Neural crest cell (in vitro differentiated cells): ENCODE measurements at places on chromosomes 3 and 15. TPM values are rescaled to one million over a fixed set of nuclear protein-coding genes. Genes with fewer than 3 reads are reported as not detected.

- no peak for DNase-seq
Measured at GRCh38 chr15:31275331-31276262, 51.0 kb upstream of the KLF13 start.

- no peak for DNase-seq
Measured at GRCh38 chr15:96261575-96262034, 68.9 kb upstream of the NR2F2 start.

DNA sequence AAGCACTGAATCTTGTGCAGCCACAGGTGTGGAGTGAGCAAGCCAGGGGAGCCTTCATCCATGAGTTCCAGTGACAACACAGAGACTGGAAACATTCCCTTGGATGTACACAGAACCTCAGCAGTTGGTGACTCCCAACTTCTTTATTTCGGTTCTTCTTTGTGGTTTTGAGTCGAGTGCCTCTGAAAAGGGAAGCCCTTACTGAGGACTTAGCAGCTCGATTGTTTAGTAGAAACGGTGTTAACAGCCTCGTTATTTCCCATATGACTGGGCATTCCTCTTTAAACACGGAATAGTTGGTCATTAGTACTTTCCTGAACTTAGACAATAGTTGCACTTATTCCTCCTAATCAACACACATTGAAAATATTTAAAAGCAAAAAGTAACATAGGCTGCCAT lies 7.7 kb downstream of the SLCO3A1 start:
- DNase-seq, result no peak

Gene TEX55
- not detected in 2 replicates for total RNA-seq

DNA sequence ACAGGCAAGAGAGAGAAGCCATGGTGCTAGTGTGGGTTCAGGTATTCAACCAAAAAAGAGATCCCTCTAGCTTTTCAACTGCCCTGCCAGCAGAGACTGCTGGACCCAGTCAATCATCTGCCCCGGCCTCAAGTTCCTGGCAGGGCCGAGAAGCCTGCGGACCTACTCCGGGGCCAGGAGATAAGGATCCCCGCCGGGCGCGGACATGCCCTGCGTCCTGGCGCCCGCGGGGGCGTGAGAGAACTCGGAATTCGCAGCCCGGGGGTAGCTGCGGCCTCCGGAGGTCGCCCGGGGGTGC lies 821 bp upstream of the MAGI1 start:
- DNase-seq, result peak; percentile 23

Gene CEP19
- total RNA-seq, result 5.8 and 6.3 TPM in 2 replicates

Gene OCA2
- 0.11 and 0.19 TPM in 2 replicates for total RNA-seq

Gene XCR1
- not detected in 2 replicates for total RNA-seq

- no peak for DNase-seq
Measured at GRCh38 chr3:154013736-154014135, 107.5 kb upstream of the ARHGEF26 start.

Gene FSIP1
- 6.8 and 8.1 TPM in 2 replicates for total RNA-seq

DNA sequence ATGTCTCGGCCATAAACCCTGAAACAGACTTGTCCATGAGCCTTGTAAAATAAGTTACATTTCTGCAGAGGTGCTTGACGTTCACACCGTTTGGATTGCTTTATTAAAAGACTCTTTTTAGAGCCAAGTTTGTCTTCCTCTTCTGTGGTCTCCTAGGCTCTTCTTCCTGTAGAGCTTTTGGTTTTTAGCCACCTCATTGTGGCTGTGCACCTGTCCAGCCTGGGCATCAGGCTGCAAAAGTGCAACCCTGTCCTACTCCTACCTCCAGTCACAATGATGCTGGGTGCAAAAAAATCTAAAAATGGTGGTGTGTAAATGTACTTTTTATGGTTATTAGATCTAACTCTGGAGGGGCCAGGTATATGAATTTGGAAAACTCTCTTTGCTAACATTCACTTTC lies 2.8 kb upstream of the RIOX2 start:
- no peak for DNase-seq

DNA sequence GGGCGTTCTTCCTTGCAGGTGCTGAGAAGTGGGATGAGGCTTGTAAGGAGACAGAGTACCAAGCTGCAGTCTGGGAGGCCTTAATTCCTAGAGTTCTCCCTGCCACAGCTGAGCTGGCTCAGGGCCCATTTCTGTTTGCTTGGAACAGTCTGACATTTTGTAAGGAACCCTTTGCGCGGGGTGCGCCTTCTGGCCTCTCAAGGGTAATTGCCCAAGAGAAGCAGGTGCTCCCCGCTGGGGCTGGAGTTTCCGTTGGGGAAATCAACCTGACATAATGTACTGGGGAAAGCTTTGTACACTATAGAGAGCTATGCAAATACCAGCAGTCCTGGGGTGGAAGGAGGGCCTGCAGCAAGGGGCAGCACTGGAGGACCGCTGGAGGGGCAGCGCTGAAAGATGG lies 83.6 kb downstream of the HMG20A start:
- DNase-seq, result no peak

DNA sequence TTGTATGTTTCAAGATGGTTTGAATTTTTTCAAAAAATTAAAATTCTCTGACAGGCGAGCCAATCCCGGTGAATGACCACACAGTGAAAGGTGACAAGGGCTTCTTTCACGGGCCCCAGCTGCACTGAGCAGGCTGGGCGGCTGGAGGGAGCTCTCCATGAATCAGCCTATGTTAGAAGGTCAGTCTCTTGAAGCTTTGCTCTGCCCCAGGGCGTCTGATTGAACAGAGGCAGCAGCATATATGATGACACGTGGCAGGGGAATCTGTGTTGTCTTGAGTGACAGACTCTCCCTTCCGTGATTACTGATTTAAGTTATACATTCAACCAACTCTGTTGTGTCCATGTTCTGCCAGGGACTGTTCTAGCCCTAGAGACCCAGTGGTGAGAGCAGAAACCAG lies 51.5 kb downstream of the ISG20 start:
- no peak for DNase-seq

Gene ARNT2
- total RNA-seq, result 57.1 and 58.3 TPM in 2 replicates

DNA sequence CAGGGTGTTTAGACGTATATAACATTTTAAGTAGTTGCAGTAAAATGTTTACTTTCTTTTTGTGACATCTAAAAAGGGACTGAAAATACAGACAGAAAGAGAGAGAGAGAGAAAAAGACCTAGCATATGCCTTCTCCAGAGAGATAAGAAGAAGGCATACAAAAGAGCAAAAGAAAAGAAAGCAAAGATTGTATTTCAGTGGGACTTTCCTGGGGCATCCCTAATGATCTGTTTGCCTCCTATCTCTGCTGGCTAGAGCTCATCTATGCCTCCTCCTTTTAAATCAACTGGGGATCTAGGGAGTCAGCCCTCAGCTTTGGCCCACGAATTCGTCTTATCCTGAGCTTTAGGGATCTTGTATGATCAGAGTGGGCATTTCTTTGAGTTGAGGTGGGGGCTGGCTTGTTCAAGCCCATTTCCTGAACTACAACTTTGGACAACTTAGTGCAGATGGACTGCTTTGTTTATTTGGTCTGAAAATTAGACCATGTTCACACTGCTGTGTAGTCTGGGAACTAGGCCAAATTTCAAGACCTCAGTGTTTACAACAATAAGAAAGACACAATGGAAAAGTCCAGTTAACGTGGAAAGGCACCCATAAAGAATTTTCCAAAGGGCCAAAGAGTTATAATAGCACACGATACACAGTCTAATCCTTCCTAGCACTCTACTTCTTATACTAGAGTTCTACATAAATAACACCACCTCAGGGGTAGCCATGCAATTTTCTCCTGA lies 61.0 kb downstream of the ATP8B4 start:
- DNase-seq, result no peak

DNA sequence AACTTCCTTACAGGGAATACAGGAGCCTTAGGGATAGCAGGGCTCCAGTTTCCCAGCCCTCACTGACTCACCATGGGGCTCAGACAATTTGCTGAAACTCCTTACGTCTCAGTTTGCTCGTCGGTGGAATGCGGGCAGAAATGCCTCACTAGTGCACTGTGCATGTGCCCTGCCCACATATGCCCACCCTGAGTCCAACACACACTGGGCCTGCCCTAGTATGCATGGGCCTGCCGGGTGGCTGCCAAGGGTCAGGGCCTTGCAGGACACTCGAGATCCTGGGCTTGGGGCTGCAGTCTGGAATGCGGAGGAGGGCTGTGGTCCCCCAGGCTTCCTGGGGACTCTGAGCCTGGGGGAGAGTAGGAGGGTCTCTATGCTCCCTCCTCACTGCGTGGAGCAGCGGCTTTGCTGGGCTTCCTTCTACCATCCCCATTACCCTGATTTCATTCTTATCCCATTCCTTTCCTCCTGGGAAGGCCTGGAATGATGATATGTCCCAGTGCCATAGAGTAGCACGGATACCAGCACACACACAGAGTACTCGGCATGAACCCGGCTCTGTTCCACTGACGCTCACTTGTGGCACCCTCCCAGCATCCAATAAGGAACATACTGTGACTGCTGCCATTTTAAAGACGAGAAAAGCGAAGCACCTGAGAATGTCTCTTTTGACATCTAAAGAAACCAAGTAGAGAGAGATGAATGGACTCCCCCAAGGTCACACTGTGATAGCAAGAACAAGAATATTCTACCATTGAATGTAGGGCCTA lies 124.2 kb downstream of the ASB7 start:
- no peak for DNase-seq

DNA sequence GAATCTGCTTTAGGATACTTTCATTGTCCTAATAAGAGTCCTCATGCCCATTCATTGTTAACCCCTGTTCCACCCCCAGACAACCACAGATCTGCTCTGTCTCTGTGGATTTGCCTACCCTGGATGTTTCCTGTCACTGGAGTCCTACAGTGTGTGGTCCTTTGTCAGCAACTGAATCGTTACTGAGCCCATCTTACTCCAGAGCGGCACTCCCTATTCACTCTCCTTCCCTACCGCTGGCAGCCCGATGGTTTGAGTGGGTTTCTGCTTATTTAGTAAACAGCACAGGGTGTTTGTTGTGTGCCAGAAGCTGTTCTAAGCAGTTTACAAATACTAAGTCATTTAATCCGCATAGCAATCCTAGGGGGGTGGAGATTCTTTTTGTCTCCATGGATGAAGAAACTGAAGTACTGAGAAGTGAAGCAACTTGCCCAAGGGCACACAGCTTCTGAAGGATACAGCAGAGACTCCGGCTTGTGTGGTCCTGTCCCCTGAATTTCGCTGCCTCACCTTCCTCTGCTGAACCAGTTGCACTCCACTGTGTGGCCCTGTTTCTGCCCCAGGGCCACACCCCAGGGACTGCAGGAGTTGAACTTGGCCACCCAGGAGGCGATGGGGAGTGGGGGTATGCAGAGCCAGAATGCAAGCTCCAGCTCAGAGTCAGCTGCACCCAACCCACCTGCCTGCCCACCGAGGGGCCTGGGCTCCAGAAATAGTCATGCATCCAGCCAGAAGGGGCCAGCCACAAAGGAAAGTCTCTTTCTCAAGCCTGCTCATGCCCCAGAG lies 56.5 kb upstream of the SLC6A1 start:
- no peak for DNase-seq

- DNase-seq, result no peak
Measured at GRCh38 chr3:89043406-89043932, 64.0 kb upstream of the EPHA3 start.

- DNase-seq, result no peak
Measured at GRCh38 chr3:31077021-31077601, 182.7 kb upstream of the GADL1 start.

- DNase-seq, result peak; percentile 65
Measured at GRCh38 chr3:52004163-52004787, 8.6 kb upstream of the RPL29 start.

Gene FGF12
- total RNA-seq, result 3.0 and 4.0 TPM in 2 replicates

- no peak for DNase-seq
Measured at GRCh38 chr3:147797095-147797494, 387.9 kb downstream of the ZIC1 start.

DNA sequence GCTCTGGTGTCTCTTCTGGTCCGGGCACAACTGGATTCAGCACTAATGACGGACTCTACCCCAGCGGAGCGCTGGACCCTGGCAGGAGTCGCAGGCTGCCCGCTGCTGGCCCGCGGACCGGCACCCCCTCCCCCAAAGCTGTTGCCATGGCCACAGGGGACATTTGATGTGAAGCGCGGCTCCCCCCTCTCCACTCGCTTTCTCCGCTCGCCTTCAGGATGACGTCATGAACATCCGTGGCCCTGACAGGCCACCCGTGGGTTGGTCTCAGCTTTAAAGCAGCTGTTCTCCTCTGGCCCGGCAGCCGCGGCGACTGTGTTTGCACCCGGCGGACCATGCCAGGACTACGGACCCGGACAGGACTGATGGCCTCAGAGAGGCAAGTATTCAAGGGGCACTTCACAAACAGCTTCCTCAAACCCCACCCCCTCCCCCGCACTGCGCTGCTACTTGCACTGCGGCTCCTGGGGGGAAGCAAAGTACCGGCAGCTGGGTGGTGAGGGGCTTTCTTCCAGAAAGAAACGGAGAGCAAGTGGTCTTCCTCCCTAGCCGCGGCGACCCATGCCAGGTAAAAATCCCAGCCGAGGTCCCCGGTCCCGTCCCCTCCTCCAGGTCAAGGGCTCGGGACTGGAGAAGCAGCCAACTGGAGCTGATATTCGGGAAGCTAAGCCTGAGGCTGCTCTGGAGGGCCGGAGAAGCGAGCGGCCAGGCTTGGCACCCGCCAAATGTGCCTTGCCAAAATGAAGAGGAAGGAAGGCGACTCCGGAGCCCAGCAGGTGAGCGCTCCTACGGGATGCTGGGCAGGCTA lies 16.6 kb upstream of the AEN start:
- no peak for DNase-seq

DNA sequence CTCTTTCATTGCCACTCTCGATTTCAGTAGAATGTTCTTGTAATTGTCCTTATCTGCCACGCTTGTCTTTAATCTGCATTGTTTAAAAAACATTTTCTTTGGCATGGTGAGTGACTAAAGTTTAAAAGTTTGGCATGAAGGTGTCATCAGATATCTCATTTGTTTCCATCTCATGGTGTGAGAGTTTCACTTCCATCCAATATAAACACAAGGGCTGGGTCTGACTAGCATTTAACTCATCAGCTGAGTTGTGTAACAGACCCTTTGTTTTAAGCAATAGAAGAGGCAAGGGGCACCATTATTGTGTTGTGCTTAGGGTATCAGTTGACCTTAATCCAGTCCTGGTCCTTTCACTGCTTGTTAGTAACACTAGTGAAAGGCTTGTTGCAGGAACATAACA lies 49.9 kb upstream of the IL12A start:
- DNase-seq, result no peak

Gene SEMA3F
- 4.2 and 5.8 TPM in 2 replicates for total RNA-seq

Gene PPP2R3A
- total RNA-seq, result 16.4 and 17.1 TPM in 2 replicates

- DNase-seq, result no peak
Measured at GRCh38 chr15:74791667-74792066, 9.8 kb downstream of the CSK start.

- peak; percentile 66 for DNase-seq
Measured at GRCh38 chr15:26967719-26968269, 3.2 kb upstream of the GABRG3 start.

DNA sequence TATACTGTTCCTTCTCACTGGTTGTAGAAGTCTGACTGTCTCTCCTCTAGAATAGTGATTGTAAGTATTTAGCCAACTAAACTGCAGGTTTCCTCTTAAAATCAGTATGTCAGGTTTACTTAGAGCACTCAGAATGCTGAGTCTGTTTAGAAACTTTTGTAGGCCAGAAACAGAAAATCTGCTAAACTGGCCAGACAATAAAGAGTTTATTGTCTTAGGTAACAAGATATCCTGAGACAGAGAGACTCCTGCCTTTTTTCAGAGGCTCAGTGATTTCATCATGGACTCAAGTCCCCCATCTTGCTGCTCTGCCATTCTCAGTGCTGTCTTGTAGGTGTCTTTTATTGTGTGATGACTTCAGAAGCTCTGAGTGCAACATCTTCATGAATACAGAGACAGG lies 279.0 kb downstream of the MFSD1 start:
- DNase-seq, result no peak
